ENCODE measurements at places on chromosomes 11 and 22.

- DNase-seq, result no peak
These were observed 25.8 kb upstream of the DAGLA start for GRCh38 chr11:61654397-61654829.

DNA sequence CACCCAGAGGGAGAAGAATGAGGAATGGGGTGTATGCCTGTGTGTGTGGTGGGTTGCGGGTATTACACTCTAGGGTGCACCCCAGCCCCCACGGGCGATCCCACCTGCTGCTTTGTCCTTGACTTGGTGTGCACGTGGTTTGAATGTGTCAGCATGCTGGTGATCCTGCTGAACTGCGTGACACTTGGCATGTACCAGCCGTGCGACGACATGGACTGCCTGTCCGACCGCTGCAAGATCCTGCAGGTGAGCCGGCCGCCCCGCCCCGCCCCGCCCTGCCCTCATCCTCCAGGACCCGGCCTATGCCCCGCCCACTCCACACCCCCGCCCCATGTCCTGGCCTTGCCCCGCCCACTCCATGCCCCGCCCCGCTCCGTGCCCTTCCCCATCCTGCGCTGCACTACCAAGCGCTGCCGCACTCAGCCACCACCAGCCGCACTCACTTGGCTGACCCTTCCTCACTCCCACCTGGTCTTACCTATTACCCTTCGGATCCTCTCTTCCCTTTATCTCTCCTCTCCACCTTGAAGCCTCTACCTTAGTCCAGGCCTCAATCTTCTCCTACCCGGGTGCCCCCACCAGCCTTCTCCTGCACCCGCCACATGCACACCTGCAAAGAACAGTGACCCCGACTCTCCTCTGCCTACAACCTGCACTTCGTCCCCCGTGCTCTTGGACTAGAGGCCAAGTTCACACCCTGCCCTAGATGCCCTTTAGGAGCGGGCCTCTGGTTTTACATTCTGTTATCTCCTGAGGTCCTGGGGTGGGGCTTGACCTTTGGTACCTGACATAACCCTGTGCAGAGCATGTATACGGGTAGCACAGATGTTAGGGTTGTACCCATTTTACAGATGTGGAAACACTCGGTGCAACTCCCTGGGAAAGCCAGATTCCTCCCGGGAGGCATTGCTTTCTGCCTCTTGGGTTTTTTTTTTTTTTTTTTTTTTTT is 27.7 kb downstream of the CACNA1I start:
- no peak for DNase-seq

- no peak for DNase-seq
These were observed 80.7 kb downstream of the CDKN1C start for GRCh38 chr11:2804701-2805387.

DNA sequence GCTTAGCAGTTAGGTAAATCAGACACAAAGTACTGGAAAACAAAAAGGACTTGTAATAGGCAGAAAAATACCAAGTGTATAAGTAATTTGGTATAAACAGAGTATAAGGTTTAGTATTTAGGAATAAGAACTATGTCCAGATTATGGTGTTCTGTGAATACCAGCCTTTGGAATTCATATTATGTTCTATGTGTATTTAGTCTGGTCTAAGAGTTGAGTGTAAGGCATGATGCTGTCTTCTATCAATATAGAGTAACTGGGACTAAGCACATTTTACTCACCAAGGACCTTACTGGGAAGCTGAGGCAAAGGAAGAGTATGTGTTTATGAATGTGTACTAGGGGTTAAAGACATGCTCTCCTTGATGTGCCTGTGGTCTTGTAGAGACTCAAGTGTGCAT is 9.5 kb downstream of the SDHD start:
- no peak for DNase-seq

- no peak for DNase-seq
These were observed 30.8 kb upstream of the LRRC10B start for GRCh38 chr11:61477727-61478148.

DNA sequence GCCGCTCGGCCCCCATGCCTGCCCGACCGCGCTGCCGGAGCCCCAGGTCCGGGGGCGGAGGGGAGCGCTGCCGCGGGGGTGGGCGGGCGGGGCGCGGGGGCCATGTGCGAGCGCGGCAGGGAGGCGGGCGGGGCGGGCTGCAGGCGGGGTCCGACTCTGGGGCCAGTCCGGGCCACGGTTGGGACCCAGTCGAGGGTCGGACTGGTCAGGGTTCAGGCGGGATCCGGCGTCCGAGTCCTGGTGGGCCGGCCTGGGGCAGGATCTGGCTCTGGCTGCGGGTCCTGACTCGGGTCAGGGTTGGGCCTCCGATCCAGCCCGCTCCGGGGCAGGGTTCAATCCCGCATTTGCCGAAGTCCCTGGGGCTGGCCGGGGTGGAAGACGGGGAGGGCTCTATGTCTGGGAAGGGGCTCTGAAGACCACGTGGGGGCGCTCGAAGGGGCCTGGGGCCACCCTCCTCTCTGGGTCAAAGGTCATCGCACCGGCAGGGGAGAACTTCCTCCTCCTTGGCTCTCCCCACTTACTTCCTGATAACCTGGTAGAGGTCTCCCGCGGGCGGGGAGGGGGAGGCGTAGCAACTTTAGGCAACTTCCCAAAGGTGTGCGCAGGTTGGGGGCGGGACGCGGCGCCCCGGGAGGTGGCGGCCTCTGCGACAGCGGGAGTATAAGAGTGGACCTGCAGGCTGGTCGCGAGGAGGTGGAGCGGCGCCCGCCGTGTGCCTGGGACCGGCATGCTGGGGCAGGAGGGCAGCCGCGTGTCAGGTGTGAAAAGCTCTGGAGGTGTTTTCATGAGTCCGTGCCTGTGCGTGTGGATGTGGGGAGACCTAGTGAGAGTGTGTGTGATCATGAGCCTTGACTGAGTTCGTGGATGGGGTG is 603 bp downstream of the ESRRA start:
- peak; percentile 63 for DNase-seq

GRCh38 chr11:129917231-129917630 is 21.9 kb upstream of the NFRKB start:
- no peak for DNase-seq

- DNase-seq, result no peak
These were observed 84.9 kb downstream of the DDIAS start for GRCh38 chr11:82986446-82986845.

DNA sequence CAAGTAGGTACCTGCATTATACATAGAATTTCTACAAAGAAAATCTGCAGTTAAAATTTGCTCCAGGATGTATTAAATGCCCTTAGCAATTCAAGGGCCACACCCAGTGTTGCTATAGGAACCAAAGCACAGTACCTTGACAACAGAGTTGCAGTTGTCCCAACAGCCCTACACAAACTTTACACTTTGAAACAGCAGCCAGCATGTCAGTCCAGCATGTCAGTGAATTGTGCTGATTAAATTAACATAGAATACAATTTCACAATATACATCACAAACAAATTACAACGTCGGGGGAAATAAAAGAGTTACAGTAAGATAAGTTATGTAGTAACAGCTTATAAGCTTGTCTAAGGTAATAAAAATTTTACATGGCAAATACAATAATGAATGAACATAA is 389.2 kb downstream of the SOX6 start:
- DNase-seq, result no peak

DNA sequence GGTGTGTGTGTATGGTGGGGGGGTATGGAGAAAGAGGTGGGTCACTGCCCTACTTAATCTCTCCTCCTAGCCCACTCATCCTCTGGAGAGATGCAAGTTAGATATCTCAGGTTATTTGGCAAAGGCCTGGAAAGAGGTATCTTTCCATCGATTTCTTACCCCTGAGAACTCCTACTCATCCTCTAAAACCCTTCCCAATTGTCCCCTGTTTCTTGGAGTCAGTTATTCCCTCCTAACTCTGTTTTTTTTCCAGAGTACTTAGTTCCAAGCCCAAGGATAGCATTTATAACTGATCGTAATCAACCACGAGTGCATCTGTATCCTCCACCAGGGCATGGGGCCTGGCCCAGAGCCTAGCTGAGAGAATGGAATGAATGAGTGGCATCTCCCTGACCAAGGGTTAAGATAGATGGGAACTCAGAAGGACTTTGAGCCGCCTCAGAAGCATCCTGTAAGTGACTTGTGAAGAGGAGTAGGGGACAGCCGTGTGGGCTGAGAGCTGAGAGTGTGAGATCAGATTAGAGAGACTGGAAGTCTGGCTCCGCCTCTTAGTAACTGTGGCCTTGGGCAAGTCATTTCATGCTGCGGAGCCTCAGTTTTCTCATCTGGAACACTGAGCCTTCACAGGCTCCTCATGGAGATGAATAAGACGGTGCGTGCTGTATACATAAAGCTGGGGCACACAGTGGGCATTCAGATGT is 16.2 kb downstream of the CD6 start:
- DNase-seq, result no peak

DNA sequence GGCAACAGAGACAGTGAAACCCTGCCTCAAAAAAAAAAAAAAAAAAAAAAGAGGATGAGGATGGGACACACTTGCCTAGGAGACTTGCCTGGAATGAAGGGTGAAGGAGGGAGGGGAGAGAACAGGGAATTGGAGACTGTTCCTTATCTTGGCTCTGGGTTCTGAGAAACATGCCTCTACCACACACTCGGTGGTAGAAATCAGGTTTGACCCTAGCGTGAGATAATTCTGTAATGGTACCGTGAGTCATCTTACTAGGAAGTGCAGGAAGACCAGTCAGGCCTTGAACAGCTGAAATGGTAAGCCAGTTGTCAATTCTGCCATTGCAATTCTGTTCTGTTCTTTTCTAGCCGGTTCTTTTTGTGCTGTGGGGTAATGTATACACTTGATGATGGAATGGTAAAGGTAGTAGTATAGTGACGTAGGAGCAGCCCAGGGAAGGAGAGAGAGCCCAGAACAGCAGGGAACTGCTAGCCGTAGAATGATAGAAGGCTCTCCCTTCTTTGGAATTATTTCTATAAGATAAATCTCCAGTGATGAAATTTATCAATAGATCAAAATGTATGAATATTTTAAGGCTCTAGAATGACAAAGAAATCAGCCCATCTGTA is 3.9 kb upstream of the AMBRA1 start:
- no peak for DNase-seq

DNA sequence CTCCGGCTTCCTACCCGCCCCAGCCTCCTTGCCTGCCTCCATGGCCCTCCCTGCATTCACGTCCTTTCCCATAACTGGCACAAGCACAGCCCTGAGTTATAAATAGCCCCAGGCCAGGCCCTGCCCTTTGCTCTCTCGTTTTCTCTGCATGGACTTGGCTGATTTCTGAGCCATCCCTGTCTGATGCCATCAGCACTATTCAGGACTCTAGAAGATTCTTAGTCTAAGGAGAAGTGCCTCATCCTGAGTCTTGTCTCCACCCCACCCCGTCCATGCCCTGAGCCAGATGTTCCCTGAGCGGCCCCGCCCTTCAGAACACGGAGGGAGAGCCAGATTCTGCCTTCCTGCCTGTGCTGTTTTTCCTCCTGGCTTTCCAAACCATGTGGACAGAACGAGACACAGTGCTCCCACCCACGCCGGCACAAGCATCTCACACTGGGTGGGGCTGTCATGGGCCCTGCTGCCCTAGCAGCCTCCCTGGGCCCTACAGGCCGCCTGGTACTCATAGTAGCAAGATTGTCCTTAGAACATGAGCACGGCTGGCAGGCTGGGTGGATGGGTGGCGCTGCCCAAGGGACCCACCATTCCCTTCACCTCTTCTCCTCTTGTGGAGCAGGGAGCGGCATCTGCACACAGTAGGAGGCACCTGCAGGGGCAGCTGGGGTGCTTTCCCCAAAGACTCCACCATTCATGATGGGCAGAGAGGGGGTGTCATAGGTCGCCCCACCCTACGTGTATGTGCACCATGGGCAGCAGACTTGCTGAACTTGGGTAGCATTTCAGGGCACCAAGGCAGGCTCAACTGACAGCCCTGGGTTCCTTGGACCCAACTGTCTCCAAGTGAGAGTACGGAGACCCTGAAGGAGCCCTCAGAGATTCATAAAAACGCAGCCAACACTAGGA is 76.9 kb downstream of the BCR start:
- no peak for DNase-seq

DNA sequence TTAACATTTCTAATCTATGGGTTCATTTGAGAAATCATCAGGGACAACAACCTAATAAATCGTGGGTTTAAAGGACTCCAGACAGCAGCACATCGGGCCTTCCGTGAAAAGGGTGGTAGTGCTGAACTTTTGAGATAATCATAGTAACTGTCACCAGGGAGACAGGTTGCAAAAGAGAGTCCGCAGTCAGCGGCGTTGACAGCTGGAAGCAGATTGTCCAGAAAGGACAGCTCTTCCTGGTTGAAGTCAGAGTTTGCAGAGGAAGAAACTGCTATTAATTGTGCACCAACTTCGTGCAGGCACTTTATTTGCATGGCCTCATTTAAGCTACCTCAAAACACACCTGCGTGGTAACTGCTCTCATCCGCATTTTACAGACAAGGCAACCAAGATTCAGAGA is 20.5 kb upstream of the ISX start:
- no peak for DNase-seq

GRCh38 chr22:44026630-44027511 is 2.8 kb downstream of the PARVB start:
- no peak for DNase-seq

DNA sequence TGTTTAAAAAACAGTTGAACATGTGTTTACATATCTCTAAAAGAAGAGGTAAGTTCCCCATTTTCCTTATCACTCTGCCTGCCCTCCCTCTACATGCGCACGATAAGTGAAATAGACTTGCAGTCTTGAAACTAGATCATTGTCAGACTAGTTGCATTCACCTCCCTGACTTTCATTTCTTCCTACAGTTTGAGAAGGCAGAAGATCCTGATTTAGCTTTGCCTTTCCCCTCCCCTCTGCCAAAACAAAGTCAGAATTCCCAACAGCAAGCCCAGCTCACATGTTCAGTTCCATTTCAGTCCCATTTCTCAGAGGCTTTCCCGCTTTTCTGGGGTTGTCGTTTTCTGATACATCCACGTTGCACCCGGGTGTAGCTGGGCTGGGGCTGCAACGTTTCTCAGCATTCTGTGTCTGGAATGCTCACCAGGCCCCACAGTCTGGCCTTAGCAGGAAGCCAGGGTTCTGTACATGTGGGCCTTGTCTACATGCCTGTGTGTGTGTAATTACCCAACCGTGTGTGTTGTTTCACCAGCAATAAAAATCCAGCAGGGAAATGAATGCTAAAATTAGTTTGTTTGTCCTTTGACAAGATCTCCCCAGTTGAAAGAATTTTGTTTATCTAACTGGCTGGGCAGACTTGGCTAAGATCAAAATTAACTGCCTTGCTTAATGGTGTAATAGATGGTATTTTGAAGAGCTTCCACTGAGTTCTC is 179.2 kb downstream of the DBX1 start:
- DNase-seq, result no peak

DNA sequence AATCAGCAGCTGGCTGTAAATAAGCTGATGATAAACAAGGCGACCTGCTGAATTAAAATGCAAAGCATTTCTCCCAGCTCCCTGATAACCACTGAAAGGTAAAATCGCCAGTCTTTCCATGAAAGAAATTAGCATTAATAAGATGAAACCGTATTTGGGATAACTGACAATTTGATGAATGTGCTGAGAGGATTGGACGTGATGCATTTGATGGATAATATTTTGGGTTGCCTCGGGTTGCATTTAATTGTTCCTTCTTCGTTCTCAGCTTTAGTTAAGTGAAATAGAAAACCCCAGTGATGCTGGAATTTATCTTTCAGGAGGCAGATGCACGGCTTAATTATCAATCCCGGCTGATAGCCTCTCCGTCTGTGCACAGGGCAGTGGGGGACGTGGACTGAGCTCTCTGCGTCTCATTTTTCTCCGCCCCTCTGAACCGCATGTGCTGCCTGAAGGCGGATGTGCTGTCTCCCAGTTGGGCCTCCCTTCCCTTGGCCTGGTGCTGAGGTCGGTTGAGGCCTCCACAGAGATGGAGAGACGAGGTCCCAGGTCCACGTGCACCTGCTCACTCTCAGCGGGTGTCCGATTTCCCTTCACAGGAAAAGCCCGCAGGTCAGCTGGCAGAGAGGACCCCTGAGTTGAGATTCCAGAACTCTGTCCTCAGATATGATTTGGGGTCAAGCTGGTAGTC is 846.2 kb downstream of the BRD1 start:
- DNase-seq, result no peak

All from Jurkat, Clone E6-1 (cell line).